ENCODE measurements at places on chromosomes 6 and 20.

GRCh38 chr6:10262505-10262904 is 152.4 kb downstream of the TFAP2A start:
- DNase-seq: no peak

DNA sequence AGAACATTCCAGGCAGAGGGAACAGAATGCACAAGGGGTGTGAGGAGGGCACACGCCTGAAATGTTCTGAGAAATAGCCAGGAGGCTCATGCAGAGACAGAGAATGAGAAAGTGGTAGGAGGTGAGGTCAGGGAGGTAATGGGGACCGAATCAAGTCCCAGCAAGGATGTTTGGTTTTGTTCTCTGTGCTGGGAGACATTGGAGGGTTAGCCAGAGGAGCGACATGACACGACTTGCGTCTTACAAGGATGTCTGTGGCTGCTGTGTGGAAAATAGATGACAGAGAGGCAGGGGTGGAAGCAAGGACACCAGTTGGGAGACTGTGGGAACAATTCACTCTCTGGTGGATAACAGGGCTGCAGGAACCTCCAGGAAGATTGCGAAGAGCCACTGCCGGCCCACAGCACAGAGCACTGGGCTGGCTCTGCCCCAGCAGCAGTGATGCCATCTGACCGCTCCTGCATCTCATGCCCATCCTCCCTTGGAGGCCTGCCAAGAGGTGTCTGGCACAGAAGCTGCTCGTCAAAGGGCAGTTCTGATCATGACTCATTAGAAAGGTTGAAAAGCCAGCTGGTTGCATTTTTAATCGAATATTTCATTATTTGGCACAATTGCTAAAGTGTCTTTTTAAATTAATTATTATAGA is 57.7 kb upstream of the CD83 start:
- DNase-seq: no peak

DNA sequence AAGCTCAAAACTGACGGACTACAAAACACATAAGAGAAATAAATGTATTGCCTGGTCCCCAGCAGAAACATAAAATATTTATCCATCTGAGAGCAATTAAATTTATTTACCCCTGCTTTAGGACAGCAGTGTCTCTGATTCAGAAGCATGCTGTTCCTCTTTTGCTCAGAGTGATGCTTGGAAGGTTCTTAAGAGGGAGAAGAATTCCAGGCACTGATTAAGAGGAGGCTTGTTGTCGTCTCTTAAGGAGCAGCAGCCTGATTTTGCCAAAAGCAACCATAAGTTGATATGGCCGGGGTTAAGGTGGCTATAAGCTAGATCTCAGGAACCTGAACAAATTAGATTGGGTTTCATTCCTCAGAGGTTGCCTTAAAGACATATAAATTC is 25.8 kb downstream of the CAP2 start:
- DNase-seq: no peak

DNA sequence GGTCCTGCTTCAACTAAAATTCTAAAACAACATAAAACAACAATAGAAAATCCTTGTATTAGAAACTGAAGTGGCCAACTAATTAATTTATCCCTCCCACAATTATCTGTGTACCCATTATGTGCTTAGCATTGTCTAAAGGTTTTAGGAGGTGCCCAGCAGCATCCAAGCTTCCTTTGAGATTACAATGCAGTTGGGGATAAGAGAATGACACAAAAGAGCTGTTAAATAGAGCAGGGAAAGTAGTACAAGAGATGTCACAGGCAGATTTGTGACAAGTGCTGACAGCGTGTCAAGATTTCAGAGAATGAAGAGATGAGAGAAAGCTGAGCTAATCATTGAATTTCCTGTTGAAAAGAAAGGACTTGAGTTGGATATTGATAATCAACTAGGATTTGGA is 204.8 kb downstream of the OTOR start:
- DNase-seq: no peak

- DNase-seq: no peak
Measured at GRCh38 chr20:10622657-10623418, 51.0 kb downstream of the JAG1 start.

- no peak for DNase-seq
Measured at GRCh38 chr20:12969071-12969669, 39.6 kb upstream of the SPTLC3 start.
